ENCODE measurements at places on chromosomes 7 and 10. TPM values are rescaled to one million over a fixed set of nuclear protein-coding genes. Genes with fewer than 3 reads are reported as not detected.

Gene PRKAR2B
- total RNA-seq = not detected

Gene H2BK1
- total RNA-seq = not detected

Gene PIP
- not detected for total RNA-seq

Gene PDZD7
- total RNA-seq = 0.13 TPM

Gene ITPRID1
- not detected for total RNA-seq

Gene TUBAL3
- total RNA-seq = 0.26 TPM

Gene VWDE
- 3.6 TPM for total RNA-seq

Gene GFRA1
- total RNA-seq = under 0.01 TPM

Gene CALHM3
- not detected for total RNA-seq

Gene ELMO1
- total RNA-seq = not detected

Gene LOXL4
- total RNA-seq = 0.13 TPM

Gene STOX1
- not detected for total RNA-seq

Gene FBXL13
- 0.26 TPM for total RNA-seq

Gene OPN4
- not detected for total RNA-seq

Gene UNCX
- not detected for total RNA-seq

Gene TRPV6
- total RNA-seq = 0.26 TPM

Gene OR2A5
- not detected for total RNA-seq

Gene CACNB2
- 0.13 TPM for total RNA-seq

Gene NFE2L3
- 5.8 TPM for total RNA-seq

Gene SFRP4
- total RNA-seq = 0.26 TPM

Gene LRGUK
- 0.26 TPM for total RNA-seq

Gene C7orf57
- 2.4 TPM for total RNA-seq
